Adrenal gland (tissue), 19 donors: ENCODE measurements at places on chromosomes 2 and 18. TPM values are rescaled to one million over a fixed set of nuclear protein-coding genes. Genes with fewer than 3 reads are reported as not detected.

MRPS5 gene
- 60.6 TPM for total RNA-seq

DNA sequence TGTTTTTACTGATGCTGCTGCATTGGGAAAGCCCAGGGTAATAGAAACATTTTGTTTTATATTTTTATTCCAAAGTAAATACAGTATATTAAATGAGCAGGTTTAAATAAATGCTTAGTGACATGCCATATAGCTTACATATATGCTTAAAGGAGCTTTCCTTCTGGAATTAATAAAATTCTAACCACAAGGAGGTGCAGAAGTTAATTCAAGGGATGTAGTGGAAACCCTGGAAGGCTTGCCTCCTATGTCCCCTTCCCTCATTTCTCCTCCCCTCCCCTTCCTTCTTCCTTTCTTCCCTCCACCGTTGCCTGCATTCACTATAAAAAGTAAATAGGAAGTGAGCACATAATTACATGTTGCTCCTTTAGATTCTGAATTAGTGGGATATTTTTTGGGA is 96.3 kb downstream of the UBE2E3 start:
- DNase-seq = no peak

TMEM247 gene
- total RNA-seq = not detected

NRP2 gene
- total RNA-seq = 99.7 TPM

- no peak for DNase-seq
These were observed 1.4 kb downstream of the REEP1 start for GRCh38 chr2:86335865-86336674.

- DNase-seq = no peak
These were observed 151.4 kb downstream of the LRRTM1 start for GRCh38 chr2:80153151-80153550.

PCARE gene
- not detected for total RNA-seq

GRCh38 chr18:10878703-10879102 is 270.7 kb downstream of the PIEZO2 start:
- DNase-seq = no peak

- DNase-seq = no peak
These were observed 7.9 kb upstream of the INHBB start for GRCh38 chr2:120338015-120338414.

GRCh38 chr18:48982266-48982665 is 31.5 kb upstream of the SMAD7 start:
- no peak for DNase-seq

GRCh38 chr2:170500770-170501169 is 214.4 kb upstream of the SP5 start:
- DNase-seq = no peak

CCDC88A gene
- 71.3 TPM for total RNA-seq

GRCh38 chr2:12828980-12829379 is 112.2 kb downstream of the TRIB2 start:
- DNase-seq = no peak

POTEI gene
- total RNA-seq = not detected

GRCh38 chr18:75071484-75071785 is 137.5 kb downstream of the PTGR3 start:
- DNase-seq = no peak

RPRD1A gene
- total RNA-seq = 62.7 TPM

DNA sequence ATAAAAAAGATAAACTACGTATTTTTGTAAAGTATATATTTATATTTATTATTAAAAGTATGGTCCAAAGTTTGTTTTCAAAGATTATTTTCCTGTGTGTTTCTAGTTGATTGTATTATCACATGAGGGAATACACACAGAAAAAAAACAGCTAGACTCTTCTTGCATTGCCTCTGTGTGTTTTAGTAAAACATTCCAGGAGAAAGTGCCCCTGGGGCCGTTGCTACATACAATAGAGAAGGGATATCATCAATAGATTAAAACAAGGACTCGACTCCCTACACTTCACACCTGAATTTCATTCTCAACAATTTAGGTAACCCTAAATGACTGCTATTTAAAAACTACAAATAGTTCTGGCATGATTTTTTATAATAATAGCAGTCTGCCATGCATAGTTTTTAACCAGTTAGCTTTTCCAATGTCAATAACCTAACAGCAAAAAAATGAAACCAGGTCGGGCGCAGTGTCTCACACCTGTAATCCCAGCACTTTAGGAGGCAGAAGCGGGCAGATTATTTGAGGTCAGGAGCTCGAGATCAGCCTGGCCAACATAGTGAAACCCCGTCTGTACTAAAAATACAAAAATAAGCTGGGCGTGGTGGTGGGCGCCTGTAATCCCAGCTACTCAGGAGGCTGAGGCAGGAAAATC is 171.3 kb downstream of the DNAH6 start:
- DNase-seq = no peak

- DNase-seq = peak; percentile 50
These were observed 587 bp downstream of the SUMO1 start for GRCh38 chr2:202237787-202238233.

HJURP gene
- 2.7 TPM for total RNA-seq

NBEAL1 gene
- 22.8 TPM for total RNA-seq

CGREF1 gene
- 0.93 TPM for total RNA-seq

RAB17 gene
- total RNA-seq = 2.9 TPM

DNA sequence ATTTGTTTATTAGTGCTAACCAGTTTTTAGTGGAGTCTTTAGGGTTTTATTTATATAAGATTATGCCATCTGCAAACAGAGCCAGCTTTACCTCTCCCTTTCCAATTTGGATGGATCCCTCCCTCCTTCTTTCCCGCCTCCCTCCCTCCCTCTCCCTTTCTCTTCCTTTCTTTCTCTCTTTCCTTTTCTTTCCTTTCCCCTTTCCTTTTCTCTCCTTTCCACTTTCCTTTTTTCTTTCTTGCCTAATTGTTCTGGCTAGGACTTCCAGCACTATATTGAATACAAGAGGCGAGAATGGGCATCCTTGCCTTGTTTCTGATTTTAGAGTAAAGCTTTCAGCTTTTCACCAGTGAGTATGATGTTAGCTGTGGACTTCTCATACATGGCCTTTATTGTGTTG is 24.1 kb downstream of the COLEC11 start:
- no peak for DNase-seq

GRHL1 gene
- total RNA-seq = 1.3 TPM

DNA sequence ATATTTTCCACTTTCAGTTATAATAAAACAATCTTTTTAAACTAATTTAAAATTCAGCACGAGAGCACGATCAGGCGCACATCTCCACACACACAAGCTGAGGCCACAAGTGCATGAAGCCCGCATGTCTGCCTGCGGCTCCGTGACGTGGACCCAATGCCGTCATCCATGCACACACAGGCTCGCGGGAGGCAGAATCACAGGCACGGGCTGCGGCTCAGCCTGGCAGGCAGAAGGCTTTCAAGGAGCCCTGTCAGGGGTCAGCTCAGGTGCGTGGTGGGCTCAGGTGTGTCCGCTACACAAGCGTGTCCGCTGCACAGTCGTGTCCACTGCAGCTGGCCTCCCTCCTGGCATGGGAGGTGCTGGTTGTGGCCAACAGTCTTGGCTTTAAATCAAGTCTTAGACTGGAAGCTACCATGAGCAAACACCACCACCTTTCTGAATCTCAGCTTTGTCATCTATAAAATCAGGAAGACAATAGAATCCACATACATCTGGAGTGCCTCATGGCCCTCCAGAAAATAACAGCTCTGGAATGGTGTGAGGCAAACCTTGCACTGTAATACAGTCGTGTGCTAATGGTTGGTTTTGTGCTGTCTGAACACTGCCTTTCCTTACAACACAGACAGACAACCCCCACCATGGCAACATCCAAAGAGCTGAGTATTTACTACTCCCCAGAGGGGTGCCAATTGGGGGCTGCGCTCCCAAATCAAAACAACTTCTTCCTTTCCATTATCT is 210.1 kb downstream of the NDUFA10 start:
- no peak for DNase-seq

GRCh38 chr2:43055985-43056384 is 170.4 kb downstream of the ZFP36L2 start:
- no peak for DNase-seq

CPO gene
- total RNA-seq = not detected
